ENCODE measurements at places on chromosomes 6 and 20.

DNA sequence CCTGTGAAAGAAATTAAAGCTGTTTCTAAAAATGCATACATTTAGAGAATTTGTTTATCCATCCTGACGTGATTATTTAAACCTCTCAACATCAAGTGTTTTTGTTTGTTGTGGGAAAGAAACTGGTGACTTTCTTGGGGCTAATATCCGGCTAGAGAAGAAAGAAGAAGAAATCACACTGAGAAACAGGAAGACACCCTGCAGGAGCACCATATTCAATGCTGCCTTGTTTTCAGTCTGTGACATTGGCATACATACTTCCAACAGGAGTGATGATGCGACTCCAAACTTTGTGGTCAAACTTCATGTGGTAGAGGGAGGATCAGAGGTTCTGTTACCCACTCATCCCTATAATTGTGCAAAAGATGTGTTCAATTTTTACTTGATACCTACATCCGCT, 997.6 kb upstream of the CITED2 start:
- DNase-seq, result no peak

DNA sequence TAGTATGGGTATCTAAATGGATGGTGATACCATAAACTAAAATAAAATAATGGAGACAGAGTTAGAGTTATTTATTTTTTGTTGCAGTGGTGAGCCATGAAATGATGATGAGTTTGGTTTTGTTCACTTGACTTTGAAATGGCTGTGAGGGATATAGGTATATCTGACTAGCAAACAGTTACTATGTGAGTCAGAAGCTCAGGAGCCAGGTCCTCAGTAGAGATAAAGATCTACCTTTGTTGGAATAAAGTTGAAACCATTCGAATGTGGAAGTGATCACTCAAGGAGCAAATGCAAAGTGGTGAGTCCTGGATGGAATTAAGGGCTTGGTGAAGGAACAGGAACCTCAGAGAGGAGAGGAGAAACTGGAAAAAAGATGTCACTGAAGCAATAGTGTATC, 86.0 kb upstream of the TPD52L1 start:
- no peak for DNase-seq

- DNase-seq, result no peak
These were observed 76.8 kb downstream of the NCOA7 start for GRCh38 chr6:125867483-125867942.

DNA sequence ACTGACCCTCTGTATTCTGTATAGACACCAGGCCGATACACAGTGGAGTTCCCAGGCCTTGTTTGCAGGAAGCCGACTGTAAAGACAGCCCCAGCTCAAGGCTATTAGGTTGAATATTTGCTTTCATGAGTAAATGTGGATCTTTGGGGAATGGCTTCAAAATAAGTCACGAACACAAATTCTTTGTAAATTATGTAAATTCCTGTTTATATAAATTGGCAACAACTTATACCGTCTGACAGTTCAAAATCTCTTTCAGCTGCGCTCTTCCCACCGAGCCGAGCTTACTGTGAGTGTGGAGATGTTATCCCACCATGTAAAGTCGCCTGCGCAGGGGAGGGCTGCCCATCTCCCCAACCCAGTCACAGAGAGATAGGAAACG, 24.7 kb downstream of the EDN3 start:
- DNase-seq, result no peak

DNA sequence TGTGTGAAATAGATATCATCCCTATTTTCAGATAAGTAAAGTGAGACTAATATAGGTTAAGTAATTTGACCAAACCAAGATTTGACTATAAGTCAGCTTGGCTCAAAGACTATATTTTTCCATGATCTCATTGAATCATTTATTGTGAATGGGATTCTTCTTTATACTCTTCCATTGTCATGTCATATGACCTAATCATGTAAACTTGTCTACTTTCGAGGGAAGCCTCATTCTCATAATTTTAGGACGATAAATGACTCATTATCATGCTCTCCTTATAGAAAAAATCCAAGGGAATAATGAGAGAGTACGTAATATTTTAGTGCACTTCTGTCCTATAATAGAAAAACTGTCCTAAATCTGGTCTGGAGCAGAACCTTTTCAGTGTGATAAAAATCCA, 40.9 kb upstream of the CCN6 start:
- DNase-seq, result no peak

- DNase-seq, result no peak
These were observed 258.4 kb upstream of the MARCKS start for GRCh38 chr6:113598786-113599185.

Data from globus pallidus (tissue), 1 donor.